ENCODE measurements at places on chromosomes 5 and 9.

DNA sequence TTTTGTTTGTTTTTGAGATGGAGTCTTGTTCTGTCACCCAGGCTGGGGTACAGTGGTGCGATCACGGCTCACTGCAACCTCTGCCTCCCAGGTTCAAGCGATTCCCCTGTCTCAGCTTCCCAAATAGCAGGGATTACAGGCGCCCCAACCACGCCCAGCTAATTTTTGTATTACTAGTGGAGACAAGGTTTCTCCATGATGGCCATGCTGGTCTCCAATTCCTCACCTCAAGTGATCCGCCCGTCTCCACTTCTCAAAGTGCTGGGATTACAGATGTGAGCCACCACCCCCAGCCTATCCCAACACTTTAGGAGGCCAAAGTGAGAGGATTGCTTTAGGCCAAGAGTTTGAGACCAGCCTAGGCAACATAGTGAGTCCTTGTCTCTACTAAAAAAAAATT, 19.3 kb downstream of the SPZ1 start:
- no peak for DNase-seq

- DNase-seq = no peak
These were observed 55.1 kb upstream of the KDM4C start for GRCh38 chr9:6702707-6703106.

- DNase-seq = no peak
These were observed 100.6 kb downstream of the LIFR start for GRCh38 chr5:38455796-38456330.

DNA sequence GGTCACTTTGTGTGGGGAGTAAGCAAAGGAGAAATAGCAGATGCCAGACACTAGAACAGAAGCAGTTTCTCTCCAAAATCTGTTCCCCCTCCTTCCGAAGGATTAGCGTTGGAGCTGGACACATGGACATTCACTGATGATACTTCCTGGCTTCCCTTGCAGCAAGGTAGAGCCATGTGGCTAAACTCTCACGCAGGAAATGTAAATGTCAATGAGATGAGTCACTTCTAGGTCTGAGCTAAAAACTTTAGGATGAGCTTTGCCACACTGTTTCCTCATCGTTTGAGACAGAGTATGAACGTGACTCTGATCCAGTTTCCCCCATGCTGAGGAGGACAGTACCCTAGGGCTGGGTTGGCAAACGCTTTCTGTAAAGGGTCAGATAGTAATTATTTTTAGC, 5.1 kb downstream of the BHMT2 start:
- DNase-seq = peak; percentile 67

DNA sequence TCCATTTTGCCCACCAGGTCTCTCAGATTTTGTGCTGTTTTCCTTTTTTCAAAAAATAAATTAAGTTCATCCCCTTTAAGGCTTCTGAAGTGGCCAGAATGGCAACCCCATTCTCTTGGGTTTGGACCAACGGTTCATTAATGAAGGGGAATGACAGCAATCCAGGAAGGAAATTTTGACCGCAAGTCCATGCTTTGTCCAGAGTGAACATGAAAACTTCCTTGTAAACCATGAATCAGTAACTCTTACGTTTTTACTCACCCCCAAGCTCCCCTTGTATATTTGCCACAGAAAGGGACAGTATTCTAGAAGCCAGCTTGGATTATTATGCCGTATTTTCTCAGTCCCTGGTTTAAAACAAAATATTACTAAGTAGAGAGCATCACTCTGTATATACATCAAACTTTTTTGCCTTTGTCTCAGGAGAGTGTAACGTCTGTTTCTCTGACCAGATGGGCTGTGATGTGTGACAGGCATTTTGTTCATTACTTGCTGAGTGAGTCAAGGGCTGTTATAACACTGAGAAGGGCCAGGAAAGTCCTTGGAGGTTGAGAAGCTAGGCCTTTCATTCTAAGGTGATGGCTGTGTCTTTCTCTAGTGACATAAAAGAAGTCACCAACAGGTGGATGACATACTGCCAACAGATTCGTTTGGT, 148.2 kb downstream of the SMARCA2 start:
- DNase-seq = no peak

GRCh38 chr5:159209438-159210209, at the start of gene RNF145:
RNF145 (minus strand) TSS chr5:159209553; CDS start chr5:159203617, 5,936 bp downstream.
- peak; percentile 82 for DNase-seq

DNA sequence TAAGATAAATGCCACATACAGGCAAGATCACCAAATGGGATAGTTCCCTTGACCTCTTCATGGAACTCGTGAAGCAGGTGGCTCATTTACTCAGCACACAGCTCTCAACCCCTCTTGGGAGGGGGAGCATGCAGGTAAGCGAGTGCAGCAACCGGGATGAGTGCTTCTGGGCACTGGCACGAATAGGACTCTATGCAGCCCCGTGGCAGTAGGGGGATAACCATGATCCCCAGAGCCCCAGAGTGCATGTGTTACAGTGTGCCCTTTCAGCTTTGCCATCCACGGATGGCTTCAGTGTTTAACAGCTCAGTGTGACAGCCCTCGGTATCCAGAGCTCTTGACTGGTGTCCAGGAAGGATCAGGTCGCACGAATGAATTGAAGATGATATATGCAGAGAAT, 1187.1 kb downstream of the CDH9 start:
- DNase-seq = no peak

DNA sequence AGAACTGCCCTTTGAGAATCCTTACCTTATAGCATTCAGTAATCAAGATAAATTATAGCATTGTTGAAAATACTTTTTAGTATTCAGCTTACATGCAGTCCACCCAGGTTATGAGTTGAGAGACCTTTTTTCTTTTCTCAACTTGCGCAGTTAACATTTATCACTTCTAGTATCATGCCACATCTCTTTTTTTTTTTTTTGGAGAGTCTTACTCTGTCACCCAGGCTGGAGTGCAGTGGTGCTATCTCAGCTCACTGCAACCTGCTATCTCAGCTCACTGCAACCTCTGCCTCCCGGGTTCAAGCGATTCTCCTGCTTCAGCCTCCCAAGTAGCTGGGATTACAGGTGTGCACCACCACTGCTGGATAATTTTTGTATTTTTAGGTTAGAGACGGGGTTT, 29.0 kb downstream of the LRRC70 start:
- no peak for DNase-seq

DNA sequence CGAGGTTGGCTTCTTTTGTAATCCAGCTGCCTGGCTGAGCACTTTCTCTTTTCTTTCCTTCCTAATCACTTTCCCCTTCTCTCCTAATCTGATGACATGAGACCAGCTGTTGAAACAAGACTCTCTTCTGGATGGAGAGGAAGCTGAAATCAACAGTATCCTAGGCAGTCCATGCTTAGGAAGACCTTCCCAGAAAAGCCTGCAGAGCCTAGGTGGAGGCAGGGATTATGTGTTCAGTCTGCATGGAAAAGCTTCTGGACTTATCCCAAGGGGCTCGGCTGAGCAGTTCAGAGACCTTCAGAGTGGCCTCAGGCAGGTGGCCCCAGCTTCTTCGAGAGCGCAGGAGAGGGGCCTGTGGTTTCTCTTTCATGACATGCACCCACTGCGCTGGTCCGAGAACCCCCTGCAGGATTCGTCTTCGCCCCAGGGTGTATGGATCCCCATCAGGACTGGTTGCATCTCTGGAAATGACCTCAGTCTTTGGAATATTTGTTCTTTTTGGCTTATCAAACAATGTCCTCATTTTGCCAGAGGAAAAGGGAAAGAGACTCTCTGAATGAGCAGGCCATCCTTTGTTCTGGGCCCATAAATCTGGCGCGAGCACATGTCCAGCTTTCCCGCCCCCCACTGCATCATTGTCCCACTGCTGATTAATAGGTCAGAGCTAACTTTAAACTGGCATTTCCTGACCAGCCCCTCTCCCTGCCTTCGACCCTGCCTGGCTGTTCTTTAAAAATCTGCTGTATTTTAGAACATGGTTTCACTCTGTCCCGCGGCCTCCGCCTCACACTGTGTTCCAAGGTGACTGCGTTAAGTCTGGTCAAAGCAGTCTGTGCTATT, 177.9 kb upstream of the KLF4 start:
- no peak for DNase-seq

DNA sequence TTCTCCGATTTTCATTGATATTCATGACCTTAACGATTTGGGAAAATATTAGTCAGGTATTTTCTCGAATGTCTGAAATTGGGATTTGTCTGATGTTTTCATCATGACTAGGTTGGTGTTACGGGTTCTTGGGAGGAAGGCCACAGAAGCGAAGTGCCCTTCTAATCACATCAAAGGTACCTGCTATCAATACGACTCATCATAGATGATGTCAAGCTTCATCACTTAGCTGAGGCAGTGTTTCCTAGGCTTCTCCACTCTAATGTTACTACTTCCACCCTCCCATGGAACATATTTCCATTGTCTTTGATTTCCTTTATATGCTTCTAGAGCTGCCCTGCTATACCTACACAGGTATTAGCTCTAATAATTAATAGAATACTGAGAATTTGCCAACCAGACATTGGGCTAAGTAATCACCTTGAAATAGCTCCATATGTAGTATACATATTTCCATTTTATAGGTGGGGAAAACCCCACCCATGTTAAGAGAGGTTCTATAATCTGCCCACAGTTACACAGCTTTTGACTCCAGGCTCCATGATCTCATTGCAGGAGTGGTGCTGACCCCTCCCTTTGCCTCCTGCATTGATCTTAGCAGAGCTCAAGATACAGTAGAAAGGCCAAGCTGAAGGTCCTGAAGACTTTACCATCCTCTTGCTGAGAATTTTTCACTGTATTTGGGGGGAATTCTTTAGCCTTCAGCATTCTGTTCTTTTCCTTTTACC, 238.6 kb upstream of the ADAMTSL1 start:
- DNase-seq = no peak

DNA sequence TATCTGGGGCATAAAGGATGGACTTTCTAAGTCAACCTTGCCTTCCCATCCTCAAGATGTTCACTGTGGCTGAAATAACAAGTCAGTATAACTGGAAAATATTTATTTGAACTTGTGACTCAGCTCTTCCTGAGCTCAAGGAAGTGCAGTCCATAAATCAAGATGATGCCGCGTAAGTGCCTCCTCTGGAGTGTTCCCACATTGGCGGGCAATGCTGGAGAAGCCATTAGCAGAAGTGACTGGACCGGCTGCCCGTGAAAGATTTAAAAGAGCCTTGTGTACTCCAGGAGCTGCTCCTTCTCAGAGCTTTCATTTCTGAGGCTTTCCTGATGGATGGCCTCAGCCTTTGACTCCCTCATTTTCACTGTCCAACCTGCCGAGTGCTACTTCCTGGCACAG, 17.4 kb downstream of the TMOD1 start:
- peak; percentile 67 for DNase-seq

DNA sequence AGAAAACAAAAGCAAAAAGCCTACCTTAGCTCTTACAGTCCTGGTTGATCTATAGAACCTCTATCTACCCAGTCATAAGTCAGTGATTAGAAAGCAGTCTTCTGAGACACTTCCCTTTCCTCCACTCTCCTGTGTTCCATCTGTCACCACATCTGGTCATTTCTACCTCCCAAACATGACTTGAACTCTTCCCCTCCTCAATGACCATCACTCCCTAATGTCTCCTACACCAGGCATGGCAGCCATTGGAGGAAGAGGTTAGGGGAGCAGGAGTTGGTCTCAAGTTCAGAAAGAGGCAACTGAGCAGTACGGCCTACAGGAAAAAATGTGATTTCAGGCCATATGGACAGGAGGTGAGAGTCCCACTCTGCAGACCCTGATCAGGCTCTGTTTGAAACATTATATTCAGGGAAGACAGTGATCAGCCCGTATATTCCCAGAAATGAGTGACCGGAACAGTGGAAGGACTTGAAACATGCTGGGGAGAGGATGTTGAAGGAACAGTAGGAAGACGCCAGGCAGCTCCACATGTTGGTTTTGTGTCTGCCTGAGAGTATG, 12.0 kb downstream of the ABLIM3 start:
- no peak for DNase-seq

DNA sequence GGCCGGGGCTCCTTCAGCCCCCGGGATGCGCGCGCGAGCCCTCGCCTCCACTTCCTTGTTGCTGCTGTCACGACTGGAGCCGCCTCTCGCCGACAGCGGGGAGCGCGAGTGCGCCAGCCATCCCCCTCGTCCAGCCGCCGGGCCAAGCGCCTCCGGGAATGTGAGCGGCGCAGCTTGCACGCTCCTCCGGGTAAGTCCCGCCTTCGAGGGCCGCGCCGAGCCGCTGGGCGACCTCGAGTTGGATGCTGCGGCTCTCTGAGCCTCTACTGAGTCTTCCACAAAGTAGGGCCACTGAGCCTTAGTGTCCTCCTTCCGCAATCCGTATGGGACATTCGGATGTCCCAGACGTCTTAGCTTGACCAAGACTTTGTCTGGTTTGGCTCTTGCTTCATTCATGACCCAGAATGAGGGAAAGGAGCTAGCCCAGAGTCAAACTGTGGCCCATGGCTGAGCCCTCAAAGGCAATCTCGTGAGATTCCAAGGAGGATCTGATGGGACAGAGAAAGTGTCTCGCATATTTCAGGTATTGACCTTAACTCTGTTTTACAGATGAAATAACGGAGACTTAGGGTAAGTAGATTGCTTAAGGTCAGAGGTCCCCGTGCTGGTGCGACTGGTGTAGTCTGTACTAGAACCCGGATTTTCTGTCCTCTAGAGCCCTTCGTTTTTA, 586 bp downstream of the HMGXB3 start:
- no peak for DNase-seq

DNA sequence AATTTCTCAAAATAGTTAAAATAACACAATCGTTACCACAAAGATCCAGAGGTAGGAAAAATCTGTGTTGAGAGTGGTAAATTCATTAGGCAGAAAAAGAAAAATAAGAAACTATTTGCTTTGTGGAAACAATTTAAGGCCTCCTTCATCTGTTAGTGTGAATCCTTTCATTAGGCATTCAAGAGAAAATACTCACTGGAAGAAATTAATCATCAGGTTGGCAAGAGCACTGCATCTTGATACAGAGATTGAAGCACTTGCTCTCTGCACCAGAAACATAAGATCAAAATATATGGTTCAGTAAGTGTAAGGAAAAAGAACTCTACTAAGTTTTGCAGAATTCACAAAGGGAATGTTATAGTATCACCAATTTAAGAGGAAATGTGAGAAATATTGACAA, 44.4 kb downstream of the TTC39B start:
- no peak for DNase-seq

DNA sequence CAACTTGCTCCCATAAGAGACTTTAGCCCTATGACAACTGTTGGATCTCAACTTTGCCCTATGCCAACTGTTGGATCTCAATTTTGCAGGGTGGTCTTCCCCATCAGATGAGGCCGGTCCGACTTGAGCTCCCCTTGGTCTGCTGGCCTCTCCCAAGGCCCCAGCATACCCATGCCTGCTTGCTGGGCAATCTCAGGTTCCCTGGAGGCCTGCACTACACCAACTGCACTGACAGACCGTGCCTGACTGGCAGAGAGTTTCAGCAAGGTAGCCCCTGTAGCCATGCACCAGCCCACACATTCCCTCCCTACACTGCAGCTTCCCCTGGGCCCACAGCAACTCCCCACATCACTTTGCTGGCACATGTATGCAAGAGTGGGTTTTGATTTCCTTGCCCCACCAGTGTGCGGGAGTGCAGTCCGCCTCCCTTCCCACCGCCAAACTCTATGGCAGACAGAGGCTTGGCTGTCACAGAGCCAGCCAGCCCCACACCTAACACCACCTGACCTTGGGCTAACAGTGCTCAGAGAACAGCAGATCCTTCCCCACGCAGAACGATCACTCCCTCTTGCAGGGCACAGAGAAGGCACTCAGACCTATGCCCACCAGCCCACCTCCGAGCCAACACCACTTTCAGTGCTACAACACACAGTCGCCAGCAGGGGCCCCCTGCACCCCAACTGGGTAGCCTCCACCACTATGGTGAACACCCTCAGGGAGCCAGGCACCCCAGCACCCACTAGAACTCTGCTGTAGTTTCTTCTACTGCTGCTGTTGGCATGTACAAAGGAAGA, 279.9 kb upstream of the COX7C start:
- no peak for DNase-seq

- no peak for DNase-seq
These were observed 5.0 kb upstream of the HSPB3 start for GRCh38 chr5:54450542-54450941.
